NCI-H1092 (cell line): ENCODE measurements at places on chromosomes 6 and 20.

- no peak for DNase-seq
Measured at GRCh38 chr20:48401359-48401758, 426.4 kb downstream of the PREX1 start.

GRCh38 chr6:110543106-110543505 lies 66.7 kb upstream of the SLC22A16 start:
- no peak for DNase-seq

DNA sequence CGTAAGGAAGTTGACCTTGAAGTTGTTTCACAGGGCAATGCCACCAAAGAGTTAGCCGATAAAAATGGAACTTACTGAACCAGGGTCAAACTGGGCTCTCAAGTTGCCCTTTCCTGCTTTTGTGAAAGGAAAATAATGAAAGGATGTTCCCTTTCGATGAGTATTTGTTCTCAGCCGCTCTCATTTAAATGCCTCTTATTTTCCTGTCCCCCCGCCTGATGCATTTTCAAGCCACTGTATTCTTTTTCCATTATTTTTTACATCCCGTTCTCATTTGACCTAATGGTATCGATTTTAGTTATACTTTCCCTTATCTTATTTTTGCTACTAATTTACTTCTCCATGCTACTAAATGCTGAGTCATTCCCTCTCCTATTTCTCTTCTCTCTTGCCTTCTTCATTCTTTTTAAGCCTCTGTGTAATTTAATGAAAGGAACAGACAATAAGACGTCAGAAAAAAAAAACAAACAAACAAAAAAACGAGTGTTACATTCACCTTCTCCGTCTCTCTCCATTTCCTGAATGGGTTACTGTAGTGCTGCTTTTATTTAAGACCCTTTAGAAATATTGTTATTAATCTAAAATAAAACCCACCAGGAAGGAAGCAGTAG lies 655 bp upstream of the NDUFAF4 start:
- DNase-seq = no peak

DNA sequence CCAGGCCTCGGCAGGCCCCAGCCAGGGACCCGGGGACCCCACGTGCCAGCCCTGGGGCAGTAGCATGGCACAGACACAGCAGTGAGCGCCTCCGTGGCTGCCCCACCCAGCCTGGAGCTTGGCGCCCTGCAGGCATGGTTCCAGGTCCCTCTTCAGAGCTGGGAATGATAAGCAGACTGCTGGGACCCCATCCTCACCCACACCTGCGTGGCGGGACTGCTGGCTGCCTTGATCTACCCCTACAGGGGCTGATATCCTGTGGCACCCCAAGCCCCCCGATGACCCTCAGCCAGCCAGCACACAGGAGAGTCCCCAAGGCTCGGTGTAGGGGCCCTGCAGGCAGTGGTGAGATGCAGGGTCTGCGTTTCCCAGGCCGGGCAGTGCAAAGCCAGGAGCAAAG lies 47.1 kb downstream of the YTHDF1 start:
- DNase-seq = no peak

- DNase-seq = no peak
Measured at GRCh38 chr20:17298171-17298570, 71.3 kb downstream of the PCSK2 start.

GRCh38 chr6:166540631-166541331 lies 45.7 kb downstream of the RAMACL start:
- DNase-seq = no peak

DNA sequence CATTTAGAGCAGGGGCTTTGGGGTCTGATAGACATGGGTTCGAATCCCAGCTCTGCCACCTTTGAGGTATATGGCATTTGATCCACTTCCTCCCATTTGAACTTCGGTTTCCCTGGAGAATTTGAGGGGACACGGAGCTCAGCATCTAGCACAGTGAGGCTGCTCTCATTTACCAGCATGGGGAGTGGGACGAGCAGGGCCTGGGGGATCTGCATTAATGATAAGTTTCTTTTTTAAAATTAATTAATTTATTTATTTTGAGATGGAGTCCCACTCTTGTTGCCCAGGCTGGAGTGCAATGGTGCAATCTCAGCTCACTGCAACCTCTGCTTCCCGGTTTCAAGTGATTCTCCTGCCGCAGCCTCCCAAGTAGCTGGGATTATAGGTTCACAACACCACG lies 52.6 kb downstream of the VSTM2L start:
- DNase-seq = no peak

- DNase-seq = no peak
Measured at GRCh38 chr6:37860226-37860839, 40.8 kb downstream of the ZFAND3 start.

- DNase-seq = no peak
Measured at GRCh38 chr6:96789871-96790270, 47.4 kb downstream of the GPR63 start.

GRCh38 chr6:341914-342831 lies 49.4 kb upstream of the IRF4 start:
- no peak for DNase-seq

- DNase-seq = no peak
Measured at GRCh38 chr6:134152767-134153485, 100.5 kb upstream of the SLC2A12 start.

- DNase-seq = no peak
Measured at GRCh38 chr20:22924949-22925612, 110.0 kb upstream of the SSTR4 start.

DNA sequence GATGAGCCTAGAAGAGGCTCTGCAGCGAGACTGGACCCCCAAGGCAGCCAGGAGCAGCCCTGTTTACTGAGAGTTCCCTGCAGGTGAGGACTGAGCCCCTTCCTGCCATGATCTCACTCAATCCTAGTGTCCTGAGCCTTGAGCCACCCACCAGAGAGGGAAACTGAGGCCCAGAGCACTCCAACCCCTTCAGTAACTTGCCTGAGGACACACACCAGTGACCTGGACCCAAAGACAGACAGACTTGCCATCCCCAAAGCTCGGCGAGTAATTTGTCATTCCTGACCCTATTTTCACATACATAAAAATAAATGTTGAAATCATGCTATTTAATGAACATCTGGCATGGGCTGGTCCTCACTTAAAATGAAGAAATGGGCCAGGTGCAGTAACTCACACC lies 16.7 kb downstream of the BMP7 start:
- no peak for DNase-seq

GRCh38 chr20:20261159-20261558 lies 106.7 kb upstream of the INSM1 start:
- no peak for DNase-seq

GRCh38 chr6:170135461-170135820 lies 155.4 kb downstream of the DLL1 start:
- no peak for DNase-seq

DNA sequence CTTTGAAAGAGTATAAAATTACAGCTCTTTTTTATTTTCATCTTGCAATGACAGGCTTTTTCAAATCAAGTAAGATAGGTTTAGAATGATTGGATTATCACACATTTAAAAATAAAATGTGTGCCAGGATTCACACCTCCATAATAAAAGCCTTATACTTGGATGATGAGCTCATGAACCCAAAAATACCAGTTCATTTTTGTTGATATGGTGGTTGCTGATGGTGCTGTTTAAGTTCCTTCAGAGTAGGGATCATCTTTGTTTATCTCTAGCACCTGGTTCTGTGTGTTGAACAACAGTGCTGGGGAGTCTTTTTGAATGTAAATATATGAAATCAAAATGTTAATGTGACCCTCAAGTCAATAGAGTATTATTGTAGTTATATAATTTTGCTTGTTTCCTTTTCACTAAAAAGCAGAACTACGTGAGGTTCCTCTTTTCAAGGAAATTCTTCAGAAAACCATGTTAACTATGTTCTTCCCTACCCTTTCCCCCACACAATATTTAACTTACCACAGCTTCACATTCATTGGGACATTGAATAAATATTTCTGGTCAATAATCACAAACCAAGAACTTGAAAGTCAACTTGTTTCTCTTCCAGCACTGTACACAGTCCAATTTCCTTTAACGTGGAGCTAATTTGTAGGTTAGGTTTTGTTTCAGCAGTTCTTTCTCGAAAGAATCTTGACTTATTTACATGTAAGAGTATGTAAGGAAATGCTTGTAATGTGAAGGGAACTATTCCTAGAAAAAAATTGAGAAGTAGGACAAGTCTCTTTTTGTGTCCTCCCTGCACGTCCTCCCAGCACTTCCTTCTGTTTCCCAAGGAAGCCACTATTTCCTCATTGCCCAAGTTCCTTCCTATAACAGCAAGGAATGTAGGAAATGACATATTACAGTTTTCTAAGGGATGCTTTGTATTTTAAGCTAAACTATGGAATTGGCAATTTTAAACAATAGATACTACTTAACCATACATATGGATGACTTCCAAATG lies 945.9 kb upstream of the CITED2 start:
- no peak for DNase-seq

DNA sequence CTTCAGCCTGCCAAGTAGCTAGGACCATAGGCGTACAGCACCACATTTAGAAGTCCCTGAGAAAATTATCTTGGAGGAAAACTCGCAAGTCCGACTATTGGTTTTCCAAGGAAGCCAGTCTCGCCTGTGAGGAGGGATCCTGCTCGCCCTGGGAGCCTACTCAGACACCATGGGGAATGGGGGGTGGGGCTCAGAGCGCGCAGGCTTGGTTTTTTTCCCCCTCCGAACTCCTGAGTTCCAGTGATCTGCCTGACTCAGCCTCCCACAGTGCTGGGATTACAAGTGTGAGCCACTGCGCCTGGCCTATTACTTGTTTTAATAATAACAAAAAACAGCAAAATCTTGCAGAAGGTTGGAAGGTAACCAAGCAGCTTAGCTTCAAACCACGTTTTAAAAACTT lies 153.7 kb downstream of the OR2B2 start:
- DNase-seq = no peak

DNA sequence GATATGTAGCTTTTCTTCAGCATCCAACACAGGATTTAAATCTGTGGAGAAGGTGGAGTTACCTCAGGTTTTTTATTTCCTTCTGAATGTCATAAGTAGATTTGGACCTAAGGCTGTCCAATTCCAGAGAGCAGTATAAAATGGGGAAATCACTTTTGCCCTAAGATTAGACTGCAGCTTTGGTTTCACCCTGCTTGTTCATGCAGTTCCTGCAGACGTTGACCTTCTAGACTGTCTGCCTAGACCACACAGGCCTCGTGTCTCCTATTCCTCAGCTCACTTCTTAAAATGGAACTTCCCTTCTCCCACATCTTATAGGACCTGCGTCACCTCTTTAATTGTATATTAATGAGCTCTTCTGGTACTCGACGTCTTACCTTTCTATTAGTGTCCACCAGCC lies 26.0 kb upstream of the C6orf62 start:
- no peak for DNase-seq

DNA sequence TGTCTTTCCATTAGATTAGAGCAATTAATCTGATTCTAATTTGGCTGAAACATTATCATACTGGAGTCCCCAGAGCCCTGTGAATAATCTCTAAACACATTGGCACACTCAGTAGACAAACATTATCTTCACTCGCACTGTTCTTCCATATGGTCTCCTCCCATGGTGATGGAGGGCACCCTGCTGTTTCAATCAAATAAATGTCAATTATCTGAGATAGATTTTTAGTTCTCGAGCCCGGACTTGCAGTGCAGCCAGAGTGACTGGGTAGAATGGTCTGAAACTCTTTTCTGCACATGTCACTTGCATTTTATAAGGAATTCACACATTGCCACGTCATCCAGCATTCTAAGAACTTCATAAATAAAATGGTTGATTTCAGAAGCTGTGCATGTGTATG lies 90.6 kb upstream of the MAP3K7 start:
- DNase-seq = peak; percentile 56

DNA sequence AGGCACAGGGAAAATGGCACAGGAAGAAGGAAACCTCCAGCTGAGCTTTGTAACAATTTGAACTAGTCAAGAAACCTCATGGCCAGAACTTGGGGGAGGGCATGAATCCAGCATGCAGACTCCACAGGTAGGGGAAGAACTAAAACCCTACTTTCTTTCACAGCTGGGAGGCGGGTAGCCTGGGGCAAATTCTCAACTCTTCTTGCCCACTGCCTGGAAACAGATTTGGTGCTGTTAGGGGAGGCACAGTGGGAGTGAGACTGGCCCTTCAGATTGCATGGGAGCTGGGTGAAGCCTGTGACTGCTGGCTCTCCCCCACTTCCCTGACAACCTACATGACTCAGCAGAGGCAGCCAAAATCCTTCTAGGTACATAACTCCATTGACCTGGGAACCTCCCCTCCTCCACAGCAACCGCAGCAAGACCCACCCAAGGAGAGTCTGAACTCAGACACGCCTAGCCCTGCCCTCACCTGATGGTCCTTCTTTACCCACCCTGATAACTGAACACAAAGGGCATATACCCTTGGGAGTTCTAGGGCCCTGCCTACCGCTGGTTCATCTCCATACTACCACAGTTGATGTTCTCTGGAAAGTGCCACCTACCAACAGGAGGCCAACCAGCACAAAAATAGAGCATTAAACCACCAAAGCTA lies 37.2 kb upstream of the TRIM27 start:
- no peak for DNase-seq

DNA sequence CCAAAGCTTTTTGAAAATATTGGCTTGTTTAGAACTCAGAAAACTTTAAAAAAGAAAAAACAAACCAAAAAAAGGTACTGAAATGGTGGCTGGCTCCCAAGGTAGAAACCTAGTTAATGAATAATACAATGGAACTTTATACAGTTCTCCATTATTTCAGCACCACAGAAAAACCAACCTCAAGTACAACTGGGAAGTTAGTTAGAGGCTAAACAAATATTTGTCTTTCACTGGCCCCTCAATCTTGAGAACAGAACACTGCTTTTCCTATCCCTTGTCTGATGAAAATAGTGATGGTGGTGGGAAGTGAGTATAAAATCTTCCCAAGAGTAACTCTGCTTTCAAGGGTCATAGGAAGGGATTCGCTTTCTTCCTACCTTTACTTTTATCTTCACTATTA lies 126.5 kb downstream of the REV3L start:
- no peak for DNase-seq

DNA sequence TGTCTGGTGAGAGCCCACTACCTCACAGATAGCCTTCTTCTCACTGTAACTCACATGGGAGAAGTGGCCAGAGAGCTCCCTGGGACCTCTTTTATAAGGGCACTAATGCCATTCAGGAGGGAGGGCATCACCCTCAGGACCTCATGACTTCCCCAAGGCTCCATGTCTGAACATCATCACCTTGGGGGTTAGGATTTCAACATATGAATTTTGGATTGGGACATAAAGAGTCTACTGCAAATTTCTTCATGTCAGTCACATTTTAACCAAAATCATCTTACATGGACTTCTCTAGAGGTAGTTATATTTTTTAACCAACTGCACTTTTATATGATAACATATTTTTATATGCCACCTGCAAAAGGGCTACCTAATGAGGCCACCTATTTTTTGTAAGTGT lies 324.7 kb downstream of the PLCB1 start:
- DNase-seq = no peak

DNA sequence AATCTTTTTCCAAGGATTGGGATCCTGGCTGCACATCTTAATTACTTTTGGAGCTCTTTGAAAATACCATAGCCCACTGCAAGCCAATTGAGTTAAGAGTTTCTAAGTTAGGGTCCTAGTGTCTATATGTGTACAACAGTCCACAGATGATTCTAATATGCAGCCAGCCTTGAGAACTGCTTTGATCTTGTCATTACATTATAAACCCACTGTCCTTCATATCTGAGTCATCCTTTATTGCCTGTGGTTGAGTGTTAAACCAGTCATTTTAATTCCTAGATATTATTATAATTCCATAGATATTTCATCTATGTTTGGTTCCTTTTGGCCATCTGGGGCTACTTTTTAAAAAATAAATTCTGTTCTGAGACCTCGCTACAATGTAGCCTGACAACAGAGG lies 24.1 kb downstream of the MCM8 start:
- DNase-seq = no peak
